Sciatic nerve (tissue), 2 donors: ENCODE measurements at places on chromosomes 5 and 9.

DNA sequence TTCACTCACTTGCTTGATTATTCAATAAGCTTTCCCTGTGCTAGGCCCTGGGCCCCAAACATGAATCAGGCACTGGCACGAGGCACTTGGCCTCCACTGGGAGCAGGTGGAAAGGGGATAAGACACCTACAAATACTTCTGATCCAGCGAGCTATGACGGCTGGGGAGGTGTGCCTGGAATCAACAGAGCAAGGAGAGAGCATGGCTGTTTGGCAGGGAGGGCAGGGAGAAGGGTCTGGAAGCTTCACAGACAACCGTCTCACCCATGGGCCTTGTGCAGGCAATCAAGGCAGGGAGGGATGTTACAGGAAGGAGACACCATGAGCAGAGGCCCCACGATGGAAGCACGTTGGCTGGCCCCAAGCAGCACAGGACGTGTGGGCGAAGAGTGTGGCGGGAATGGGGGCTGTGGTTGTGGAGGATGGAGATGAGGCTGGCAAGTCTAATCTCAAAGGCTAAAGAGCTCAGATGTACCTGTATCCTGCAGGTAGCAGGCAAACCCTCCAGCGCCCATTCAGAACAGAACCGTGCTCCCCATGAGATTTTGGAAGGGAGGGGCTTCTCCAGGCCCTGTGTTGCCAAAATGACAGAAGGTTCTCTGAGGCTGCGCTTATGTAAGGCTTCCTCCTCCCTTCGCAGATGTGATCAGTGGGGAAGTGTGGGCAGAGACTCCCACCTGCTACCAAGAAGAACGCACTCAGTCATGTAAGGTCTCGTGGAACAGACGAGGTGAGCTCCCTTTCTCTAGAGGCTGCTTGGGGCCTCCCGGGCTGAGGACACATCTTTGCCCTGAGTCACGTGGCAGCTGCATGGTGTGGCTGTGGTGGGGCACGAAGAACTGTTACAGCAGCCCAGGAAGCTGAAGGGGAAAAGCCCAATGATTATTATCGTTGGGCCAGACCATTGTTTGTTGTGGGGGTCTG lies 189.7 kb downstream of the DAB2IP start:
- DNase-seq = peak; percentile 44

DNA sequence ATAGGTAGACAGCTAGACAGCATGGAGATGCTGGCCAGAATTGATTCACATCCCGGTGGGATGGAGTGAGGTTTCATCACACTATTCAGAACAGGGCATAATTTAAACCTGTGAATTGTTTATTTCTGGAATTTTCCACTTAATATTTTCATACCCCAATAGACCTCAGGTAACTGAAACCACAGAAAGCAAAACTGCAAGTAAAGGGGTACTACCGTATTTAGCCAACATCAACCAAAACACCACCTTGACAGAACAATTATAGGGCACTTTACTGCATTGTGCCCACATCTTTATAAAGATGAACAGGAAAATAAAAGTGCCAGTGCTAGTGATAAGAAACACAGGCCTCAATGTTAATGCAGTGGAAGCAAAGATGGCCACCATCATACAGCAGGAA lies 7.5 kb downstream of the SERINC5 start:
- no peak for DNase-seq

- DNase-seq = no peak
These were observed 434.5 kb upstream of the TUSC1 start for GRCh38 chr9:26112724-26113123.

- no peak for DNase-seq
These were observed 105.0 kb downstream of the CDC42SE2 start for GRCh38 chr5:131368866-131369265.

DNA sequence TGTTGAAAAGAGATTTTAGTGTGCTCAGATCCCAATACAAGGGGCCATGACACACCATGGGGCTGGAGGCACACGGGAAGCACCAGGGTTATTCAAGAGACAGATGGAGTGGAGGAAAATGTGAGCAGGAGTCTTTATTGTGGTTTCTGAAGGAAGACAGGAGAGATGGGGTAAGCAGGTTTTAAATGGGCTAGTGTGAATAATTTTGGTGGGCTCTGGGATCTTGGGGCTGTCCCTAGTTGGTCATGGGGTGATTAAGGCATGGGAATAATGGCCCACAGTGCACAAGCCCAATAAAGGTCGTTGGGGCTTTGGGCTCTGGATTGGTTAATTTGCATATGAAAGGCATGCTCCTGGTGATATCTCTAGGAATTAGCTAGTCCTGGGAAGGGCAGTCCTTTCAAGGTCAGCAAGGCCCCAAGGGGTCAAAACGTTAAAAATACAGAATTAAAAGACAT lies 3.6 kb upstream of the SCGB3A2 start:
- no peak for DNase-seq

DNA sequence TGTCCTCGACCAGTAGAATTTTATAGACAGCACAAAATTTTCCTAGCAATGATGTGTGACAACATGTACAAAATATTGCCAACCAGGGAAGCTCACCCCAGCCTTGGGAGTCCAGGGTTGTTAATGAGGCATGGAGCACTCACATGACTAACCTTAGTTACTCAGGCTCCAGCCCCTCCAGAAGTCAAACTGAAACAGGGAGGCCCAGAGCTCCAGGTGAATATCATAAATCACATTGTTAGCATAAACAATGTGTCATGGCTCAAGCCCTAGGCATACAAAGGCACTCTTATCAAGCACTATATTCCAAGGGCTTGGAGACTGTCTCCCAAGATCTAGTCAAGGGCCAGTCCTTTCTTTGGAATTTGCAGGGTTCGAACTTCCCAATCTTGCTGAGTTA lies 44.4 kb downstream of the TNFAIP8 start:
- DNase-seq = no peak
